Activated T-cell treated with anti-CD3 and anti-CD28 coated beads for 4 hours (primary cell): ENCODE measurements at places on chromosomes 1 and 21.

DNA sequence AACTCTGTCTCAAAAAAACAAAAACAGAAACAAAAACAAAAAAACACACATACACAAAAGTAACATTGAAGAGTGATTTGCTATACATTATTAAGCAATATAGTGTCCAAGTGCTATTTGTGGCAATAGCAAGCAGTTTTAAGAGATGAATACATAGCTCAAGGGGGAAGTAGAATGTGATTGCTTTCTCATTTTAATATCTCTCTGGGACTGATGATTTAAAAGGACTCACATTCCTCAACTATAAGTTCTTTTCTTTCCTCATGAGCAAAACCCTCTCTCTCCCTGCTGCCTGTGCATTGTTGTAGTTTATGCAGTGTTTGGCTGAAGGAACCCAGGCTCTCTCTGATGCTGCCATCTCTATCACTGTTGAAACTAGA, 47.0 kb upstream of the CSF1 start:
- DNase-seq, result no peak

- DNase-seq, result no peak
These were observed 39.2 kb downstream of the EPHA2 start for GRCh38 chr1:16116625-16117024.

DNA sequence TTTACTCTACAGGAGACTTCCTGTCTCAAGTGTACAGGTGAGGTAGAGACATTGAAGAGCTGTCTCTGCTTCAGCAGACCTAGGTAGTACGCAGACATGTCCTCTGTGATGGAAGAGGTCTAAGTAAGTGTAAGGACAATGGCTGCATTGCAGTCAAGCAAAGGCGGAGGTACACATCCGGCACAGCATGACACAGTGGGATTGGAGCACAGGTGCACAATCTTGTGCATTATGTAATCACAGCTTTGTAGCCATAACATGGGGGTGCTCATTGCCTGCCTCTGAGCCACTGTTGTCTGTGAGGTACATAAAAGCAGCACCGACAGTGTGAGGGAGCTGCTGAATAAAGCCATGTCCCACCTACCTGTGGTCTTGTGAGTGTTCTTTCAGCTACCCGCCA, 66.4 kb upstream of the CCDC190 start:
- DNase-seq, result no peak

- no peak for DNase-seq
These were observed 9.2 kb downstream of the PDZK1IP1 start for GRCh38 chr1:47180603-47181094.

GRCh38 chr1:204313675-204314074, 46.1 kb downstream of the PLEKHA6 start:
- no peak for DNase-seq

DNA sequence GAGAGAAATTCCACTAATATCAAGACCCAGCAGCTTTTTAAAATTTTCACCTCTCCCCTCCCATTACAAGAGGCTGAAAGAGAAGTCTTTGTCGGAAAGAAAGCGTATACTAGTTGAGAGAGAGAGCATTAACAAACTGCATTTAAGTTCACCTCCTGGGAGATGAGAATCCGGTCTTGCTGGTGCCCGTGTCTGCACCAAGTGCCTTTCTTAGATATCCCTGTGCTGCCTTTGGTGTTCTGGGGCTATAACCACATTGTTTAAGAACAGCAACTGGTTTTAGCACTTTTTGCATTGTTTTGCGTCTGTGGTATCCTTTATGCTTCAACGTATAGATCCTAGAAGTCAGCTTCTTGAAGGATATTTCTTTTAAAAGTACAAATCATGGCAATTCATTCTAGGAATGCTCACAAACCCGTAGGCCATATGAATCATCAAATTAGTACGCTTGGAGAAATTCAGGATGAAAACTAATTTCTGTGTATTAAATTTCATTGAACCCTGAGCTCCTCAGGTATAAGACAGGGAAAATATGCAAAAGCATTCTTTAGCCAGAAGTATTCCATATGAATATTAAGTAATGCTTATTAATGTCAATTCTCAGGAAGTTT, 3.4 kb upstream of the RPE65 start:
- no peak for DNase-seq

DNA sequence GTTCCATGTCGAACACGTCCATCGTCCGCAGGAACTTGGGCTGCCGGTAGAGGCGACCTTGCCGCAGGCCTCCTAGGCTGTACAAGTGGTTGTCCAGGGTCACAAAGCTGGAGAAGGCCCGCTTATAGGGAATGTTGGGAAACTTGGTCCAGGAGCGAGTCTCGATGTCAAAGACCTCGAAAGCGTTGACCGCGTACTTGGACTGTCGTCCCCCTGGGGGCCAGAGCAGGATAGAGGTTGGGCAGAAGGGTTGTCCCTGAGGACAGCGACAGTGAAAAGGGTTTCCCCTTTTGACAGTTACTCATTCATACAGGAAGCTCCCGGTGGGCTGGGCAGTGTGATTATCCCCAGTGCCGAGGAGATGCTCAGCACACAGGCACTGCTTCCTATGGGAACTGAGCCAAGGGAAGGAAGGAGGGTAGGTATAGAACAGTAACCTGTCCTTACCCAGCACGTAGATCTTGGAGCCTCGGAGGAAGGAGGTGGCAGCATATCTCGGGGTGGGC, 17.5 kb downstream of the KLHDC8A start:
- no peak for DNase-seq

GRCh38 chr1:198701250-198701649, 62.4 kb downstream of the PTPRC start:
- no peak for DNase-seq

GRCh38 chr21:37478794-37479193, 112.2 kb downstream of the DYRK1A start:
- no peak for DNase-seq

- no peak for DNase-seq
These were observed 15.7 kb downstream of the HSD11B1 start for GRCh38 chr1:209720326-209720725.

DNA sequence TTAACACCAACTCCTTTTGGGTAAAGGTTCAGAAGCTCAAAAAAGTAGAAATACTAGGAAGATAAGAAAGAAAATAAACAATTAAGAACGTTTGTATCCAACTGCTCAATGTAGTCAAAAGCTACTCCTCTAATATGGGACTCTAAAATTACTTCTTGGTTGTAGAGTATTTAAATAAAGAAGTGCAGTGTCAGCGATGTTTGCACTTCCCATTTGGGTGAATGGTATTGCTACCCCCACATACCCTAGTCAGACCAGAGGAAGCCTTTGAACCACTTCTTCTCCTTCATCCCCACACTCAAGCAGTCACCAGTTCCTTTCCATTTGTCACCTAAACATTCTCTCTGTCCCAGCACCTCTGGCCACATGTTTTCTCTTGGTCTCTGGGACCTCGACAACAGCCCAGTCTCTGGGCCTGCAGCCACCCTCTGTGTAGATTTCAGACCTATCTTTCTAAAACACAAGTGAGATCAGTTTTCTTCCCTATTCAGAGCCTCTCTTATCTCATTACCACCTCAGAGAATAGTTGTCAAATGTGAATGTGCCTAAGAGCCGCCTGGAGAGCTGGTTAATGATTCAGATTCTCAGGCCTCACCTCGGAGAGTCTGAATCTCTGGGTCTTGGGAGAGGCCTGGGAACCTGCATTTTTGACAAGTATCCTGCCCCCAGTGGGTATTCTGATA, 109.8 kb downstream of the OMA1 start:
- DNase-seq, result no peak

GRCh38 chr1:88890791-88891317, 513 bp downstream of the GTF2B start:
- DNase-seq, result no peak

DNA sequence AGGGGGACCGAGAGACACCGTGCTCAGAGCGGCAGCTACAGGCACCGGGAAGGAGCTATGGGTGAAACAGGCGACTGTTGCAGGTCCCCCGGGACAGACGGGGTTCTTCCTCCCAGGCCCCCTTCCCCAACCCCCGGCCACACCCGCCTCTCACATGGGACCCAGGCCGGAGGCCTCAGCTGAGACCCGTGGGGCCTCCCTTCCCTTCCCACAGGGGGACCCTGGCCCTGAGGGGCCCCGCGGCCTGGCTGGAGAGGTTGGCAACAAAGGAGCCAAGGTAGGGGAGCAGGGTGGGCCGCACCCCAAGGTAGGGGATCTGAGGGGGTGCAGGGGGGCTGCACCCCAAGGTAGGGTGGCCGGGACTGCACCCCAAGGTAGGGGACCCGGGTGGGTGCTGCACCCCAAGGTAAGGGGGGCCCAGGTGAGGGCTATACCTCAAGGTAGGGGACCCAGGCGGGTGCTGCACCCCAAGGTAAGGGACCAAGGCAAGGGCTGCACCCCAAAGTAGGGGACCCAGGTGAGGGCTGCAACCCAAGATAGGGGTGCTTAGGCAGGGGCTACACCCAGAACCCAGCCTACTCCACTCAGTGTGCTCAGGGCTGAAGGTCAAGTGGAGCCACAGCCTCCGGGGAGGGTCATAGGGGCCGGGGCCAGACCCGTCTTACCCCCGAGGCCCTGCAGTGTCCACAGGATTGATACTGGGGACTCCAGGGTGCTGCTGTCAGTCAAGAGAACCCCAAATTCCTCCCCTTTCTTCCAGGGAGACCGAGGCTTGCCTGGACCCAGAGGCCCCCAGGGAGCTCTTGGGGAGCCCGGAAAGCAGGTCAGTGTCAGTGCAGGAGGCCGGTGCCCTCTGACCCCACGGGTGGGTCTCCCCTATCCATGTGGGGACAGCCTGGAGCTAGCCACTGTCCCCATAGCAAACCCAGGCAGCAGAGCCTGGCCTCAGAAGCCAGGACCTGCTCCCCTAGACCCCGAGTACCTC, 22.7 kb downstream of the COL6A2 start:
- no peak for DNase-seq
